ENCODE measurements at places on chromosomes 4 and X.

DNA sequence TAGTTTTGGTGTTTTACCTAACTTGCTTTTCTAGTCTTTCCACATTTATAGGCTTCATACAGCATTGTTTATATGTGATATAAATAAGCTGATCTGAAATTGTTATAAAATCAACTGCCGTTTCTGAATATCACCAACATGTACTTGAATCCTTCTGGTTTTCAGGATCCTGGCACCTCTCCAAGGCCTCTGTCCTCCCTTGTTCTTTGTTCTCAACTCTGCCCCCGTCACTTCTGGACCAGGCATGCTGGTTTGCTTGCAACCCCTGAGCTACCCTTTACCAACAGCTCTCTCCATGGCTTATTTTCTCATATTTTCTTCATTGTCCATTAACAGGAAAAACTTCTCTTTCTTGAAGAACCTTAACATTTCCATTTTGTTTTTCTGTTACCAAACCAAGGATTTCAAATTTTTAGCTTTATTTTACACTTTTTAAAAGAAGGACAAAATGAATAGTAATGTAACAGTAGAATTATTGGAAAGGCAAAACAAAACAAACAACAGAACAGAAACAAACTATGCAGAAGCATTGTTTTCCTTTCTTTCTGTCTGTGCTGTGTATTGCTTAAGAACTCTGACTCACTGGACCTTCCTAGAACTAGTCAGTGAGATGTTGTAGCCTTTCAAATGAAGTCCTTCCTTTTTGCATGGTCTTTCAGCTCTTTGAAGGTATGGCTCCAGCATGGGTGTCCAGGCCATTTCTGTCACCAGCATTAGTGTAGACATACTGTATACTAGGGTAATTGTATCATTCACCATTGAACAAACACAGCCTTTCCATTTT is 44.8 kb downstream of the BANK1 start:
- no peak for DNase-seq

DNA sequence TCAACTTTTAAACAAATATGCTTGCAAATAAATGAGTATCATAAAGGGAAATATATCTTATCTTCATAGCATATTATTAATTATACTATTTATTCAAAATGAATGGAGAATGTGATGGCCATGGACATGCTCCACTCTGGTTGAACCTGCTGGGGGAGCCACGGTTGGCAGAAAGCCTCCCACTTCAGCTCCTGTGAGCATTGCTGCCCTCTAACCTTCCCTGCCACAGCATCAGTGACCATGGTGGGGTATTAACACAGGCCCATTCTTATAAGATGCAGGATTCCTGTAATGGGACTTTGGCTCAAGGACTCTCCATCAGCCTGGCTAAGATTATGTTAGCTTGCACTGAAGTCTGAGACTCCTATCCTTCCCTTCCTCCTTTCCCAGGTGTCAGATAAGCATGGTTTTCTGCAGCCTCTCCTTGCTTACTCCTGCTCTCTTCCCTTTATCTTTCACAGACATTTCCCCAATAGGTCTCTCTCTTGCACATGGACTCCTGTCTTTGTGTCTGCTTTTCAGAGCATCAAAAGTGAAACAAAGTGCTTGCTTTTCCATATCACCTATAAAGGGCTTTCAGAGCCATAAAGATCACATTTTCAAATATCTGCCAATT is 4.9 kb upstream of the ABRAXAS1 start:
- no peak for DNase-seq

GRCh38 chrX:40058719-40059118 is 39.0 kb downstream of the BCOR start:
- DNase-seq: no peak

DNA sequence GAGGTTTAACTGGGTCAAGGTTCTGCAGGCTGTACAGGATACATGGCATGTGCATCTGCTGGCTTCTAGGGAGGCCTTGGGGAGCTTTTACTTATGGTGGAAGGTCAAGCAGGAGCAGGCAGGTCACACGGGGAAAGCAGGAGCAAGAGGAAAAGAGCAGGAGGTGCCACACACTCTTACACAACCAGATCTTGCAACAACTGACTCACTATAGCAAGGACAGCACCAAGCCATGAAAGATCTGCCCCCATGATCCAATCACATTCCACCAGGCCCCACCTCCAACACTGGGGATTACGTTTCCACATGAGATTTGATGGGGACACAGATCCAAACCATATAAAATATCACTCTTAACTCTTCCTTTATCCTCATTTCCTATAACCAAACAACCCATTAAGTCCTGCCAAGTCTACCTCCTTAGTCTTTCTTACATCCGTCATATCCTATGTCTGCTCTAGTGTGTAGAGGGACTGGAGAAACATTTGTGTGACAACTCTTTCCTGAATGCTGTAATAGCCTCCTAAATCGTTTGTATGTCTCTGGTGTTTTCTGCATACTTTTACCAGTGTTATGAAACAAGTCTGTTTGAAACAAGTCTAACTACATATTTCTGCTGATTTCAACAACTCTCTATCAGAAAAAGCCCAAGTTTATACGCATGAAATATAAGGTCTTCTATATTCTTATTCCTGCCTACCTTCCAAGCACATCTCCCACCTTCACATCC is 8.3 kb upstream of the RAP2C start:
- DNase-seq: no peak

DNA sequence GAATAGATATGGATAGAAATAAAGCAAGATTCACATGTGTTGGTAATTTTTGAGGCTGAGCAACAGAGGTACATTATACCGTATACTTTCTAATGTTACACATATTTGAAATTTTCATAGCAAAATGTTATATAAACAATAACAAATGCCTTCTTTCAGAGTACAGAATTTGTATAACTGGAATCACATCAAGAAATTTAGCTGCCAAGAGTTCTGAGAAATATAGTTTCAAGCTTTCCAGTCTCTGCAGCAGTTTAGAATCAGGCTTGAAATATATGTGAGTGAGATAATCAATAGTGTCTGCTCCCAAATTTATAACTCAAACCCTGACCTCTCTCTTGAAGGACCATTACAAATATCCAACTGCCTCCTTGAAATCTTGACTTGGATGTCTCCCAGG is 23.8 kb downstream of the FAM184B start:
- no peak for DNase-seq

DNA sequence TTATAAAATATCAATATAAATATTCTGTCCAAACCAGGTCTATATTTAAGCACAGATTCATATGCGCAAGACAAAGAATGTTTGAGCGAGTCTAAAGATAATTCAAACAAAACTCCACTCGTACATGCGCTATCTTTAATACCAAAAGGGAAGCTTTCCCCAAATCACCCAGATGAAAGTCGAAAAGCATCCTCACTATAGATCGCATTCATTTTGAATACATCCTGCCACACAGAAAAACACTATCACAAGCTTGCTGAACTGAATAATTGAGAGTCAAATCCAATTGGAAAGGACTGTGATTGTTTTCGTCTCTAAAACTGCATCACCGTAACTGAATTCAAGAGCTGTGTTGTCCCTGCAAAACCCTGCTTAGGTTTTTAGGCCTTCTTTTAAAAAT is 685 bp downstream of the TASL start:
- DNase-seq: no peak

- DNase-seq: no peak
Measured at GRCh38 chrX:80237072-80237471, 183.2 kb upstream of the TENT5D start.

DNA sequence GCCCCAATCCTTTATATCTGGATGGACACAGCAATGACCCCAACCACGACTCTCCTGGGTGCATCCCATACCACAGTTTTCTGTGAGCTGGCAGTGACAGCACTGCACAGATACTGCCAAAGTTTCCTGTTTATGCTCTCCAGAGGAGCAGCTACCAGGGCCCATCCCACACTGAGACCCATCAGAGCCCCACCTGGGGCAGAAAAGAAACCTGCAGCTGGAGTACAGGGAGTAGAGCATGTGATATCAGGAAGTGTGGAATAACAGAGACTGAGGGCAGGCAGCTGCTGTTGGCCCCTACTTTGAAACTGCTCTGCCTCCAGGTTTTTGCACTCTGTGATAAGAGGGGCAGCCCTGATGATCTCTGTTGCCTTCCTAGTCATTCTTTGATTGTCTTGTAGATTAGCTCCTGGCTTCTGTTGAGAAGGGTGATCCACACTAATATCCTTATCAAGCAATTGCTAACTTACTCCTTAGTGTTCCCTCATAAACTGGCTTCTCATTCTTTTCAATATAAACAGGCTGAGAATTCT is 526.3 kb upstream of the TECRL start:
- DNase-seq: no peak

DNA sequence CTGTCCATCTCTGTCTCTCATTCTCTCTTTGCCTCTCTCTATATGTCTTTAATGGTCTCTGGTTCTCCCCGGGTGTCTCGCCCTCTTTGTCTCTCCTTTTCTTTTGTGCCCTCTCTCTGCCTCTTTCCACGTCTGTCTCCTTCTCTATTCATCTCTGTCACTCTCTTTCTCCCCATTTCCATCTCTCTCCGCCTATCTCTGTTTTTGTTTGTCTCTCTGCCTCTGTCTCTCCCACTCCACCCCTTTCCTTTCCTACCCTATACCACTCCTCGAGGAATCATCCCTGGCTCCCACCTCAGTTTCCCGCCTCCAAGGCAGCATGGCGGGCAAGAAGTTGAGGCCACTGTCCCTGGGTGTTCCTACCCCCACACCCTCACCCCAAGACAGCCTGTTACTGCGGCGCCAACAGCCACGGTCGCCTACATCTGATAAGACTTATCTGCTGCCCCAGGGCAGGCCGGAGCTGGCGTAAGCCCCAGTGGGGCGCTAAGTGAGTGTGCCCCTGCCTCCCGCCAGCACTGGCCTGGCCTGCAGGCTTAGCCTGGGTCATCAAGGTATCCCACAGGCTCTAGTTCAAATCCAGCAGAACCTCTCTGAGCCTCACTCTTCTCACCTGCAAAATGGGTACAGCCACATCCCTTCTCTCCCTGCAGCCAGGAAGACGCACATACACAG is 713 bp upstream of the GATA1 start:
- no peak for DNase-seq

GRCh38 chr4:100688368-100688767 is 170.5 kb upstream of the EMCN start:
- DNase-seq: no peak

GRCh38 chrX:118523920-118524319 is 28.3 kb downstream of the DOCK11 start:
- no peak for DNase-seq

- DNase-seq: no peak
Measured at GRCh38 chr4:80448056-80448455, 112.5 kb downstream of the CFAP299 start.

- no peak for DNase-seq
Measured at GRCh38 chr4:42483426-42484379, 86.4 kb downstream of the SHISA3 start.

- no peak for DNase-seq
Measured at GRCh38 chr4:147599769-147600168, 17.4 kb upstream of the TMEM184C start.

DNA sequence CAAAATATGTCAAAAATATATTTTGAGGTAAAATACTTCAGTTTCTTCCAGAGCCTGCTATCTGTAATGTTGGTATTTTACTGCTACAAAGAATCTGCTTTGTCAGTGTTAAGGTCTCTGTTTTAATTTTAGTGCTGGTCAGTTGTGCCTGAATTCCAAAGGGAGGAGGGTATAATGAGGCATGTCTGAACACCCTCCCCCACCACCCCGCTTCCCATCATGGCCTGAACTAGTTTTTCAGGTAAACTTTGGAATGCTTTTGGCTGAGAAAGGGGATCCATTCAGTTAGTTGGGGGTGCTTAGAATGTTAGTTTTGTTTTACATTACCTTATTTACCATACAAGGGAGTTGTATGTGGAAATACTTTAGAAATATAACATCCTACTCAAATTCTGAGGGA is 158.5 kb downstream of the MID1IP1 start:
- DNase-seq: no peak

DNA sequence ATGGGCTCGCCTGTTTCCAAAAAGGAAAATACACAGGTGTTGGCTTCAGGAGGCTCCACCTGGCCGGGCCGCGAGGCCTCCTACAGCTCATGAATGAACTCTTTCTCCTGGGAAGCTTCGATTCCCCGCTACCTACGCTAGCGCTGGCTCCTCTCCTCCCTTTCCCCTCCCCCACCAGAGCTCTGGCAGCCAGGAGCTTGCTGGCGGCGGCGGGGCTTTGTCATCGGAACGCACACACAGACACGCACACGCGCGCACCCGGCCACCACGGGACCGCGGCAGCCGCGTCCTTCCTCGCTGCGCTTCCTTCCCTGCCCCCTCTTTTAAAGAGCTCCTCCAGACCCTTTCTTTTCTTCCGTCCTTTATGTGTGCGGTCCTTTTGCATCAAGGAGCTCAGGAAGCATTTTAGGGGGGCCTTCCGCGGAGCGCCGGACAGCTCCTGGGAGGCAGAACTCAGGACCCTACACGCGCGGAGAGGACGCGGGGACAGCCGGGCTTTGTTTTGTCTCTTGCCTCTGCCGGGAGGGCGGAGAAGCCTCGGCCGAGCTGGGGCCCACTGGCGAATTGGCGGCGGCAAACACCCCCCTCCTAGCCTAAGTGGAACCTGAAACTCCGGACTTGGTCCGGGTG is 70.2 kb upstream of the BCOR start:
- DNase-seq: no peak

- DNase-seq: no peak
Measured at GRCh38 chrX:22577181-22577580, 304.5 kb downstream of the CBLL2 start.

DNA sequence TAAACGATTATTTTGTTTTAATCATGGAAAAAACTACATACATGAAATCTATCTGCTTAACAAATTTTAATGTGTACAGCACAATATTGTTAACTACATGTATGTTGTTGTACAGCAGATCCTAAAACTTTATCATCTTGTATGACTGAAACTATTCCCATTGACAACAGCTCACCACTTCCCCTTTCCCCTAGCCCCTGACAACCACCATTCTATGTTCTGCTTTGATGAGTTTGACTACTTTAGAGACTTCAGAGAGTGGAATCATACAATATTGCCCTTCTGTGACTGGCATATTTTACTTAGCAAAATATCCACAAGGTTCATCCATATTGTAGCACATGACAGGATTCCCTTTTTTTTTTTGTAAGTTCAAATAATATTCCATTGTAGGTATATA is 185.9 kb downstream of the CFAP299 start:
- DNase-seq: no peak

DNA sequence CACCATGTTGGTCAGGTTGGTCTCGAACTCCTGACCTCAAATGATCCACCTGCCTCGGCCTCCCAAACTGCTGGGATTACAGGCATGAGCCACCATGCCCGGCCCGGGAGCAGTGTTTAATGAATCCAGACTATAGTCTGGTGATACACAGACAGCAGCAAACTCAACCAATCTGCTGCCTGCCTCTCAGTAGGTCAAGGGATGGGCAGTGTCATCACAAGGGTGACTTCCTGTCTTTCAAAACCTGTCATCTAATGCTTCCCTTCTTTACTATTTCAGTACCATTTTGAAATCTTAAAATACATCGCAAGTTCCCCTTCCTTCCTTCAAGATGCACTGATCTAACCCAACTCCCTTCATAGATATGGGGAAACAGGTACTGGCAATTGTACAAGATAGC is 8.4 kb downstream of the RPL39 start:
- no peak for DNase-seq

- no peak for DNase-seq
Measured at GRCh38 chr4:92497141-92497540, 193.4 kb downstream of the GRID2 start.
